ENCODE measurements at places on chromosomes 5 and 9.

- no peak for DNase-seq
Observed at GRCh38 chr5:81182396-81183390, 50.4 kb upstream of the CKMT2 start.

GRCh38 chr5:170097934-170098333, 7.8 kb upstream of the FOXI1 start:
- no peak for DNase-seq

DNA sequence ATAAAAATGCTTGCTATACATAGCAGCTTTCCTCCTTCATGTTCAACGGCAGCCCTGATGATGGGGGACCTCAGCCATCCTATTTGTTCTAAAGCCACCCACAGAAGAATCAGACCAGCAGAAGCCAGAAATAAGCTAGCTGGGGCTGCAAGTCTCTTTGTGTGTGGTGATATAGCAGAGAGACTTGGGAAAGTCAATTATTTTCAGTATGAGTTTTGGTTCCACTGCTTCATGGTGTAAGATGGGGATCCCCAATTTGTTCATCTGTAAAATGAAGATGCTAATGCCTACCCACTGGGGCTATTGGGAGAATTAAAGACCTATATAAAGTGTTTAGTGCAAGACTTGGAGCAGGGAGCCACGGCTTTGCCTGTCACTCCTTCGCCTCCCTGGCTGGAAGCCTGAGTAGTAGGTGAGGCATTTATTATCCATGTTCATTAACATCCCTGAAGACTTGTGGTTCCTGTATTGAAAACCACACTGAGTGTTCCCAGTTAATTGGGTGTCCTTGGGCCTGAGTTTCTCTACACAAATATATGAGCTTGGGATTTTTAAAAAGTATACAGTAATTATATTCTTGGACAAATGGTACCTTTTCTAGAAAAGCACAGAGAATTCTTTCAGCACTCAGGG, 210.1 kb upstream of the SLC24A2 start:
- DNase-seq: no peak

DNA sequence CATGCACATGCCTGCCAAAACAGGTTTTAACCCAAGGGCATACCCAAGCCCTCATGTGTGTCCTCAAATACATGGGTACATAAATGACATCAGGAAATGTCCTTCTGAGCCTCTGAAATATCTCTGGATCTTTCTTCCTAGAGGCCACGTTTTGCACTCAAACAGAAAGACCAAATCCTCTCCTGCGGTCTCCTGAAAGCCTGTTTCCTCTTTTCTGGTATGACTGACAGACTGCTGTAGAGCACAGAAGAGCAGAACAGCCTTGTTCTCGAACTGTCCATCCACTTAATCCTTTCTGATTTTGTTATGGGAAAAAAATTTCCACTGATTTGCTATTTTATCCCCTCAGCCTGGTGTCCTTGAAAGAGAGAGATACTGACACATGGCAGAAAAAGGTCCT, 107.2 kb downstream of the ASTN2 start:
- no peak for DNase-seq

DNA sequence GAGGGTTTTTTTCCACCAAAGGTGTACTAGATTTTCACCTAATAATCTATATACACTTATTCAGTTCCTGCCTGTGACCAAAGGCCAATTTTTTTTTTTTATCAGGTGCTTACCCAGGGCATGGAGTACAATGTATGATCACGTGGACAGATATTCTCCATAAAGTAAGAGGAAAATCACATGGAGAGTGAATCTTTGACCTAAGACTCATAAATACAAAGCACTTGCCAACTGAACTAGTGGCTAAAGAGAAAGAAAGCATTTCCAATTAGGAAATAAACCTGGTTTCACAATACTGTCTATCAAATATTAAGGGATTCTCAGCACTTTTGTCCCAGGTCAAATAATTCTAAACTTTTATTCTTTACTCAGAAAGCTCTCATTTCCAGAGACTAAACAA, 33.0 kb upstream of the CEP120 start:
- no peak for DNase-seq

DNA sequence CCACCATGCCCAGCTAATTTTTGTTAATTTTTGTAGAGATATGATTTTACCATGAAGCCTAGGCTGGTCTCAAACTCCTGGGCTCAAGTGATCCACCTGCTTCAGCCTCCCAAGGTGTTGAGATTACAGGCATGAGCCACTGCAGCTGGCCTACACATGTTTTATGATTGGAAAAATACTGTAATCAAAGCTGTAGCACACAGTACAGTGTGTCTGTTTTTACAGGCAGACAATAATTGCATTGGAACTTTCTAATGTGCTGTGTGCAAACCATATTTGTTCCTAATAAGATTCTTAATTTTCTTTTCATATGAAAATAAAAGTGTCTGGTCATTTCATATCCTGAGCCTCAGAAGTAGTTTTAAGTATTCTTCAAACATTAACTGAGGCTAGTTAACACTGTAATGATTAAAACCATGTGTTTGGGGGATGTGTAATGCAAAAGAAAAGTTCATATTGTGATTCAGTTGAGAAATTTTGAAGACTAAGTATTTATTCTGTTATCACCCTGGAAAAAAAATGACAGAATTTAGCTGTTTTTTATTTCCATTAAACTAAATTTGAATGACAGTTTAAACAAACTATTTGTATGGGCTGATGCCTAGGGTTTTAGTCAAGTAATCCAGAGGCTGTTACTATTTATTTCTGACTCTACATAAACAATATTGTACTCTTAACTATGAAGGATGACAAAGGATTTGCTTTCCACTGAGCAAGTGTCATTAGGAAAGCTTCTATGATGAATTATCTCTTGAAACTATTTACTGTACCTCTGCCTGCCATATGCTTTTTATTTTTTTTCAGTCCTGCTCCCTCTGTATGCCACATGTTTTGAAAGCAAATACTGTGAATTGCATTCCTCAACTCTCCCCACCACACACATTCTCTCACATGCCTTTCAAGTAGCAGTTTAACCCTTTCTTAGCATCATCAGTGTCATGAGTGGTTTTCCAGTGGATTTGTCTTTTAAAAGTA, 111.5 kb downstream of the MTREX start:
- DNase-seq: no peak

- no peak for DNase-seq
Observed at GRCh38 chr5:13998254-13998653, 53.8 kb upstream of the DNAH5 start.

DNA sequence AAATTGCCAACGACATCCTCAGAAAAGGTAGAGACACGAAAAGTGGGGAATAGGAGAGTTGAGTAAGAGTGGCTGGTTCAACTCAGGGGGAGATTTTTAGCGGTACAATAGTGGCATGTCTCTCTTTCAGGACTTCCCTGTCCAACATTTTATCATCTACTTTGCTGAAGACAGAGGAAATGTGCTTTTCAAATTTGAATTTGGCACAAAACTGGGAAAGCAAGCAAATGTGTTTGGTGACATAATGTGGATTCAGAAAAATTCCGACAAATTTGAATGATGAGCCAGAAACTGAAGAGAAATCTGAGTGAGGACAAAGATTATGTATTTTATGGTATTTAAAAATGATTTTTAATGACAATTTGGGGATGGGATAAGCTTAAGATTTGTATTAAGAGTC, 33.6 kb upstream of the ZNF608 start:
- DNase-seq: no peak

- DNase-seq: no peak
Observed at GRCh38 chr5:30849931-30850710, 343.4 kb upstream of the CDH6 start.

DNA sequence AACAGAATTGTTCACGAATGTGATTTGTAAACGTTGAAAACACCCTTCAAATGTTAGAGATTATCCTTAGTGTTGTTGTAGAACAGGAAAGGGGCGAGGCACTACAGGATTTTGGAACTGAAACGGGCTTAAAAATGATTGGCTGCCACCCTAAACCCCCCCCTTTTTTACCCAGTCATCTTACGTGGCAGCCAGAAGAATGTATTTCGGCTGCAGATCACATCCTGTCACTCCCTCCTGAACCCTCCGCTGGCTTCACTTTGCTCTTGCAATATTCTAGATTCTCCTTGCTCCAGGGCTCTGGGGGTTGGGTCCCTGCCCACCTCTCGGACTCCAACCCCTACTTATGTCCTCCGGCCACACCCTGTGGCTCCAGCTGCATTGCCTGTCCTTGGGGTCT, 13.9 kb upstream of the UNC5A start:
- DNase-seq: no peak

- DNase-seq: no peak
Observed at GRCh38 chr5:10528056-10528816, 35.6 kb upstream of the ANKRD33B start.

- no peak for DNase-seq
Observed at GRCh38 chr9:121654499-121655140, 3.2 kb downstream of the DAB2IP start.

- no peak for DNase-seq
Observed at GRCh38 chr5:13814301-13814700, 130.2 kb downstream of the DNAH5 start.

DNA sequence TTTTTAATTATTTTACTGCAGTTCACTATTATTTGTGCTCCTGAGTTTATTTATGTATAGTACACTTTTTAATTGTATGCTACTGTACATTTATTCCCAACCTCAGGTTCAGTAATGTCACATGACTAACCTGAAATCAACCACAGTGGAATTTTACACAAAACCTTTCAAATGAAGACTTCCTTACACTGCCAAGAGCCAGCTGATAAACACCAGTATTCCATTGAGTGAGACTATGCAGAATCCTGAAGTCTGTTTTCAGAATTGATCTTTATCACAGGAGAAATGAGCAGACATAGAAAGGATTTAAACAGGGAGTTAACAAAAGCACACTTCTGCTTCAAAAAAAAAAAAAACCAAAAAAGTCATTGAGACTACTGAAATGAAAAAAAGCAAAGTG, 219.5 kb downstream of the PRR16 start:
- DNase-seq: no peak

DNA sequence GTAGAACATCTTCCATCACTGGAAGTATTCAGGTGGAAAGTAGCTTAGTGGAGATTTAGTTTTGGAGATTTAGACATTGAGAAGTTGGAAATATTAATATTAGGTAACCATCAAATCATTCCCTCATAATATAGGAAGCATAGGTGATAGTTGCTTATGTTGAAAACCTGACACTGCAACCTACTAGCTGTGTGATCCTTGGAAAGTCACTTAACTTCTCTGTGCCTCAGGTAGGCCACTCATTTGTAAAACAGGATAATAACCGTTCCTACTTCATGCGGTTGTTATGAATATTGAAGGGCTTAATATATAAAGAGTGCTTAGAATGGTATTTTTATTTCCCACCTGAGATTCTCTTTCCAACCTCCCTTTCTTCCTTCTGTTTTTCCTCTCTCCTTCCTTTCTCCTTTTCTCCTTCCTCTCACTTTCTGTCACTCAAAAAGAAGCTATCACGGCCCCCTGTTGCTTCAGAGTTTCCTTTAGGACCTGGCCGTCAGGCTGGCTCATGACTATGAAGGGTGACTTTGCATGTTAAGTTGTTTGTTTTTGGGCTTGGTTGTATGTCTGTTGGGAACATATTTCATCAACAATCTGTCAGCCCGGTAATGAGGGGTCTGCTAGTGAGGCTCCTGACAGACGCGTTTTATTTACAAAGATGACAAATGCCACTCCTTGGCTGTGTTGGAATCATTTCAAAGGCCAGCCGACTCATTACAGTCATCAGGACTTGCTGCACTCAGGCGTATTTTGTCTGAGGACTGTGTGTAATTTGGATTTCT, 31.0 kb downstream of the DOCK2 start:
- DNase-seq: no peak

- DNase-seq: no peak
Observed at GRCh38 chr5:79771387-79771786, 81.8 kb downstream of the CMYA5 start.

GRCh38 chr9:129401623-129402370, 219.1 kb downstream of the C9orf50 start:
- no peak for DNase-seq

DNA sequence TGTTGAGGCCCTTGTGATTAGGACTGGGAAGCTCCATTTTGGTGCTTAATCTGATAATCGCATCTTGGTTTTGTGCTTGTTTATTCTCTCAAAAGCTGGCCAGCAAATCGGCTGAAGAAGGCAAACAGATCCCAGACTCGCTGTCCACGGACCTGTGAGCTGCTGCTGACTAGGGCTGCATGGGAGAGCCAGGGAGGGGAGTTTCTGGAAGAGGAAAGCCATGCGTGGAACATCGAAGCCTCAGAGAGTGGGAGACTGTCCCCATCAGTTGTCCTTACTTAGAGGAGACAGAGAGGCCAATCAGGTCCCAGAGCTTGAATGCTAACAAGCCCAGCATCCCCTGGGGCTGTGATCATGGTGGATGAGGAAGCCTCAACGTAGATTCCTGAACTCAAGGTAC, 23.0 kb upstream of the FOXI1 start:
- no peak for DNase-seq

DNA sequence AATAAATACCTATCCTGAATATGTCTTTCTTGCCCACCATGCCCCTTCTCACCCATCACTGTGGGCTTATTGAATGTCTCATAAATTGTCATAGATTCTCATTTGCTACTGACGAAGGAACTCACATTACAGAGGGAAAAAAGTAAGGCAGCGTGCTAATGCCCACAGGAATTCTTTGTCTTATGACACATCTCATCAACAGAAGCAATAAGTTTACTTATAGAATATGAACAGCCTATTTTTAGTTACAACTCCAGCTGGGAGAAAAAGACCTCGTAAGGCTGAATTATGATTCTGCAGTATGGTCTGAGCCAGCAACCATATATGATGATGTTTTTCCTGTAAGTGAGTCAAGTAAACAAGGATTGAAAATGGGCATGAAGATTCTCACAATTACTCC, 22.4 kb upstream of the ATG10 start:
- no peak for DNase-seq

DNA sequence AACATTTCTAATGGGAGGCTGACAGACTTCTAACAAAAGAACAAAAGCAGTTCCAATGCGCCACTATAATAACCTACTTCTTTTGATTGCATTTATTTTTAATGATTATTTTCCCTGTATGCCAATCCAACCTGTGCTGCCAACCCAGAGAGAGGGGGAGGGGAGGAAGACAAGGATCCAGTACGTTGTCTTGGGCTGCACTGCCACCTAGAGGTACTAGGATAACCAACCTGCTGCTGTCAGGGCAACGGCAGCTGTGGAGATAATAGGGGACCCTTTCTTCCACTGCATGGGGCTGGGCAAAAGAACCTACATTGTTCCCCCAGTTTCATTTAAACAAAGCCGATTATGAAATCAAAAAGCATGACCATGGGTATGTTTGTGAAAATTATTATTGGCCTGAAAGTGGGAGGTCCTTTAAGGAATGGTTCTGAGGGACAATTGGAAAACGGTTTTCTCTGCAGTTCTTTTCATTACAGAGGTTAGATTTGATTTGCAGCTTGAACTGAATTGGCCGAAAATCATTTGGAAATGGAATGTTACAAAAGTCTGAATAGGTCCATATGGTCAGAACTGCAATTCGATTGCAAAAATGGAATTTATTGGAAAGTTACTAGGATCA, 101.3 kb downstream of the RASEF start:
- peak; percentile 48 for DNase-seq

DNA sequence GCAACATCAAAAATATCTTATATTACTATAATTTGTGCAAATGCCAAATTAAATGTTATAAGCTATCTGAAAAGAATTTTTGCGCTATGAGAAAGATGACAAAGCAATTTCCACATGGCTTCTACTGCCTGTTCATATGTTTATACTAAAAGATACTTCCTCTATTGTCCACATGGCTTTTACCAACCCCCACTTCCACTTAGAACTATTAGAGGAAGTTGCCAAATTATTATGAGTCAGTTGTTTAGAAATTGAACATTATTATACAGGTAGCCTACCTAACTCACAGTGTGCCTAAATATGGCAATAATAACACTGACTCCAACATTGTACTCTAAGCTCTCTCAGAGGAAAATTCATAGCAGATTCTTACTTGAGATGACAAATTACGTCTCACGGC, 37.6 kb upstream of the SLC27A6 start:
- no peak for DNase-seq

- DNase-seq: no peak
Observed at GRCh38 chr5:157366741-157367674, 93.0 kb upstream of the NIPAL4 start.
